Liver (tissue), 10 donors: ENCODE measurements at places on chromosomes 5 and 9. TPM values are rescaled to one million over a fixed set of nuclear protein-coding genes. Genes with fewer than 3 reads are reported as not detected.

Gene C5orf58
- not detected for total RNA-seq

Gene OR1Q1
- total RNA-seq: not detected

Gene PCDHGA10
- total RNA-seq: 2.0 TPM

Gene PCDHAC2
- total RNA-seq: 1.8 TPM

Gene PCDHB14
- 0.47 TPM for total RNA-seq

Gene ADGRV1
- total RNA-seq: 11.0 TPM

GRCh38 chr5:69035665-69036064, 58.1 kb upstream of the SLC30A5 start:
- H3K27ac ChIP-seq: no peak overlapping the region
- no peak overlapping the region for H3K4me3 ChIP-seq
- no peak for DNase-seq
- no peaks in the 10 kb centered on the region for H3K27me3 ChIP-seq

GRCh38 chr5:153565822-153566221, 75.4 kb downstream of the GRIA1 start:
- no peak overlapping the region for H3K27ac ChIP-seq
- no peak for DNase-seq
- no peaks in the 10 kb centered on the region for H3K36me3 ChIP-seq
- no peak overlapping the region for H3K4me3 ChIP-seq

- no peak overlapping the region for H3K27ac ChIP-seq
- H3K27me3 ChIP-seq: no peaks in the 10 kb centered on the region
- no peaks in the 10 kb centered on the region for H3K4me1 ChIP-seq
- H3K4me3 ChIP-seq: no peak overlapping the region
Observed at GRCh38 chr5:90356622-90357021, 52.9 kb downstream of the CETN3 start.

DNA sequence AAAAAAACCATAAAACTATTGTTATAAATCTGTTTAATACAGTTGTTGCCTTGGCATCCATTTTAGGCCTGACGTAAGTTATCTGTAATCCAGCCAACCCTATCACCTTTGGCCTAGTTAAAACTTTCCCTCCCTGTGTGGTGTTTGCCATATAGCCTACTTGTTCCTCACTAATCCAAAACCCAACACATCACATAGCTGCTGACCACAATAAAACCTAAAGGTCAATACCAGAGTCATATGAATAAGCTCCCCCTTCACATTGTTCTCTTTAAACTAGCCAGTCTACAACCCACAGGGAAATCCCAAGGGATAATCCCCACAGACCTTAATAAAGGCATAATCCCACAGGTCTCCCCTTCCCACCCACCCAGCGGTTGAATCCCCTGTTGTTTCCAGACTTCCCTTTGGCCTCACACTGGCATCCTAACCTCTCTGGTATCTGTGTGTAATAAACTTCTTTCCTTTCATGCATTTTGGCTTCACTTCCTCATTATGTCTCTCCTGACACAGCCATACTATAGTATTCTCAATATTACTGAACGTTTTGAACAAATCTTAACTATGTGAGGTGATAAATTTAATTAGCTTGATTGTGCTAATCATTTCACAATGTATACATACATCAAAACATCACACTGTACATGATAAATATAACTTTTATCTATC, 50.8 kb downstream of the DTWD2 start:
- H3K36me3 ChIP-seq: peaks cover 4% of the 10 kb centered on the region
- H3K4me3 ChIP-seq: no peak overlapping the region
- H3K4me1 ChIP-seq: no peaks in the 10 kb centered on the region
- no peaks in the 10 kb centered on the region for H3K27me3 ChIP-seq
- no peak overlapping the region for H3K27ac ChIP-seq

DNA sequence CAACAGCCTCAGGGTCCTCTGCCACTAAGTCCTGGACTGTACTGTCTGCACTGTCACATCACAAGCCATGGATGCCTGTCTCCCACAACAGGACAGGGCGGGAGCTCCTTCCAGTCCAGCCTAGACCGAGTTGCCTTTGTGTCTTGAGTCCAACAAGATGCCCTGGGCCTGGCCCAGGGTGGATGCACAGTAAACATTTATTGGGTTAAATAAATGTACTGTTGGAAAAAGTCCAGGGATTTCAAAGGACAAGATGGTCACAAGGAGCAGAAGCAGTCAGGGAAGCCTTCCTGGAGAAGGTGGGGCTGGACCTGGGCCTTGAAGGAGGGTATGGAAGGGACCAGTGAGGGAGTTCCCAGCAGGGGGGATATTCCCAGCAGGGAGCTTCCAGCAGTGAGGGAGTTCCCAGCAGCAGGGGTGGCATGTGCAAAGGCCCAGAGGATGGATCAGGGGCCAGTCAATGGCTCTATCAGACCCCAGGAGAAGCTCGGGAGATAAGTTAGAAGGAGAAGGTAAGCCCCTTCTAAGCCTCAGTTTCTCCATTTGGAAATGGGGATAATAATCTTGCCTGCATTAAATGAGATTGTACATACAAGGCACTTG, 72.7 kb upstream of the NEURL1B start:
- H3K4me3 ChIP-seq: no peak overlapping the region
- DNase-seq: no peak
- peaks cover 7% of the 10 kb centered on the region for H3K4me1 ChIP-seq
- H3K36me3 ChIP-seq: no peaks in the 10 kb centered on the region
- H3K27me3 ChIP-seq: no peaks in the 10 kb centered on the region

GRCh38 chr9:137534256-137535119, 15.7 kb downstream of the PNPLA7 start:
- H3K4me1 ChIP-seq: peaks cover 13% of the 10 kb centered on the region
- no peaks in the 10 kb centered on the region for H3K36me3 ChIP-seq
- H3K27ac ChIP-seq: peak overlapping the region; percentile 42
- no peak overlapping the region for H3K4me3 ChIP-seq
- no peak for DNase-seq
- no peaks in the 10 kb centered on the region for H3K27me3 ChIP-seq

DNA sequence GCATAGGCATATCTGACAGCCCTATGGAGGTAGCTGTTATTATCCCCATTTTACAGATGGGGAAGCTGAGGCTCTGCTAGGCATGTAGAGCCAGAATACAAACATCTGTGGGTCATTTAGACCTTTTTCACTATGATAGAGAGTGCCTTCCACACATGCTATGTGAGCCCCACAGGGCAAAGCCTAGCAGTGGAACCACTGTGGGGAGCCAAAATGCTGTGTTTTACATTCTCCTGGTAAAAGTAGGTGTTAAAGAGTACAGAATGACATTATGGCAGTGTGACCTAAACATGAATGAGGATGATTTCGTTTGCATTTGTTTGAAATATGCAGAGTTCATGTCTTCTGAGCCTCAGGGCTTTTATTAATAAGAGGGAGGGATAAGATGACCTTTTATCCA, 265.2 kb downstream of the MAST4 start:
- H3K27me3 ChIP-seq: no peaks in the 10 kb centered on the region
- H3K27ac ChIP-seq: no peak overlapping the region
- DNase-seq: no peak
- H3K36me3 ChIP-seq: no peaks in the 10 kb centered on the region

- no peaks in the 10 kb centered on the region for H3K4me1 ChIP-seq
- no peak overlapping the region for H3K27ac ChIP-seq
- no peaks in the 10 kb centered on the region for H3K36me3 ChIP-seq
- H3K4me3 ChIP-seq: no peak overlapping the region
Observed at GRCh38 chr5:35436400-35437057, 181.1 kb upstream of the SPEF2 start.

DNA sequence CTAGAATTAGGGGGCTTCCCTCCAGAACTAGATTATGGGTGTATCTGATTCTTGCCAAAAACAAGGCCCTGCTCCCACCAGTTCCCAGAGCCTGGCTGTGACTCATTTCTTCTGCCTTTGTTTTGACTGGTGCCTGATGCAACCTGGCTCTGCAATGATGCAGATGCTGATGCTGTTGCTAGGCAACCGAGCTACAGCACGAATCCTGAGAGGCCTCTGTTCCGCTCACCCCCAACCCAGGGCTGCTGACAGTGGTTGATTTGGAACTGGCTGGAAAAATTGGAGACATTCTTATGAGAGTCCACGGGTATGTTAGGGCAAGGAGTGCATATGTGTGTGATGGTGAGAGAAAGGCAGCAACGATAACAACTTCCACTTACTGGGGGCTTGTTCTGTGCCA, 100.3 kb downstream of the NSG2 start:
- DNase-seq: no peak
- no peak overlapping the region for H3K4me3 ChIP-seq
- H3K4me1 ChIP-seq: no peaks in the 10 kb centered on the region
- no peaks in the 10 kb centered on the region for H3K27me3 ChIP-seq
- no peak overlapping the region for H3K27ac ChIP-seq

- no peak overlapping the region for H3K27ac ChIP-seq
- H3K4me1 ChIP-seq: peaks cover 21% of the 10 kb centered on the region
- H3K36me3 ChIP-seq: peaks cover 13% of the 10 kb centered on the region
- no peak overlapping the region for H3K4me3 ChIP-seq
- no peak for DNase-seq
Observed at GRCh38 chr9:137582286-137582860, 3.6 kb upstream of the DPH7 start.

GRCh38 chr5:42494414-42494813, 71.2 kb downstream of the GHR start:
- no peak overlapping the region for H3K4me3 ChIP-seq
- no peaks in the 10 kb centered on the region for H3K27me3 ChIP-seq
- no peaks in the 10 kb centered on the region for H3K36me3 ChIP-seq
- no peak for DNase-seq
- H3K27ac ChIP-seq: no peak overlapping the region

GRCh38 chr5:59097712-59098111, 514.8 kb downstream of the RAB3C start:
- no peaks in the 10 kb centered on the region for H3K36me3 ChIP-seq
- DNase-seq: no peak
- no peak overlapping the region for H3K4me3 ChIP-seq
- H3K27ac ChIP-seq: no peak overlapping the region

DNA sequence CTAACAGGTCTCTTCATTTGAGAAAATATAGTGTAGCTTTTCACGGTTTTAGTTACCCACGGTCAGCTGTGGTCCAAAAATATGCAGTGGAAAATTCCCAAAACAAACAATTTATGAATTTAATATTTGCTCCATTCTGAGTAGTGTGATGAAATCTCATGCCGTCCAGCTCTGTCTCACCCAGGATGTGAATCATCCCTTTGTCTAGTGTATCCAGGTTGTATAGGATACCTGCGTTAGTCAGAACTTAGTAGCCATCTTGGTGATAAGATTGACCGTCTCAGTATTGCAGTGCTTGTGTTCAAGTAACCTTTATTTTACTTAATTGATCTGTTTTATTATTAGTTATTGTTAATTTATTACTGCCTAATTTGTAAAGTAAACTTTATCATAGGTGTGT, 41.1 kb downstream of the NDUFS4 start:
- no peak overlapping the region for H3K4me3 ChIP-seq
- H3K36me3 ChIP-seq: peaks cover 5% of the 10 kb centered on the region
- H3K27ac ChIP-seq: no peak overlapping the region

DNA sequence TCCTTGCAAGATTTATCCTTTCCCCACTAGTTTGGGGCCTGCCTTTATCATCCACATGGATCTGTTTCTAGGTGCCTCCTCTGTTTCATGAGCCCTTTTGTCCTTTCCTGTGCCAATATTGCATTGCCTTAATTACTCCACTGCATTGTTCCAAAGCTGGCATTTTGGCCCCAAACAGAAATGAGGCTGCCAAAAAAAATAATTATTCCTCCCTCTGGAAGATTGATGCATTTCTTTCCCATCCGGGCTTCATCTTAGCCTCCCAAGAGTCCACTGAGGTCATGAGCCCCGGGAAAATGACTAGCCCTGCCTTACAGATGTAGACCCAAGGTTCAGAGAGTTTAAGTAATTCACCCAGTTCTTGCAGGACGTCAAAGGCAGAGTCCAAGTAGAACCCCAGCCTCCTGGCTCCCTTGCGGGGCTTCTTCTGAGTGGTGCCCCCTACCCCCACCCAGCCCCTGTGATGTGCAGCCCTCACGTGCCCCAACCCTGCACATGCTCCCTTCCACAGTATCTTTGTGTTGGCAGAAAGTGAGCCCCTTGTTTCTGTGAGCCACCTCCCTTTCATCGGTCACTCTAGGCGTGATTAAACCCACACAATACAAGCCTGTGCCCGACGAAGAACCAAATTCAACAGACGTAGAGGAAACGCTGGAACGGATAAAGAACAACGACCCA, 62.1 kb downstream of the TMOD1 start:
- H3K4me3 ChIP-seq: no peak overlapping the region
- H3K36me3 ChIP-seq: no peaks in the 10 kb centered on the region
- H3K27me3 ChIP-seq: no peaks in the 10 kb centered on the region
- no peak overlapping the region for H3K27ac ChIP-seq

DNA sequence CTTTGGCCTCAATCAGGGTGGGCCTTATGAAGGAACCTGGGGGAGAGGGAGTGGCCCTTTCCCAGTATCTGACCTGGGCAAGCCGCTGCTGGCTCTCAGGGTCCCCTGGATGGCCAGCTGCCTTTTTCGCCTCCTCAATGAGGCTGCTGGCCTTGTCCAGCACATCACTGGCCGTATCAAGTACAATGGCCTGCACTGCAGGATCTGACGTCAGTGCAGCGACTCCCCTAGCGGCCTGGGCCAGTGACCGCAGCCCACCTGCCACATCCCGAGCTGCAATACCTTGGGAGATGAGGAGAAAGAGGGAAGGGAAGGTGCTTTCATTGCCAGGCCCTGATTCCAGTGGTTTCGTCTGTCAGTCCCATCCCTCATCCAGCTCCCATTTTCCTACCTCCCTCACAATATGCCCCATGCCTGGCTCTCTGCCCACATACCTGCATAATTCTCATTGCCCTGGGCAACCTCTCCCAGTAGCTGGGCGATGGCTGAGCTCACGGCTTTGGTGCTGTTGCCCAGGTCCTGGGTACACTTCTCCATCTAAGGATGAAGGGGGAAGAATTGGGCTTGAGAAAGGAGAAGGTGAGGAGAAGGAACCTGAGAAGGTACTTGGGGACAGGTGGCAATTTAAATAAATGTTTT, 19.1 kb downstream of the TLN1 start:
- H3K4me1 ChIP-seq: no peaks in the 10 kb centered on the region
- peaks cover 83% of the 10 kb centered on the region for H3K36me3 ChIP-seq
- H3K27ac ChIP-seq: no peak overlapping the region
- no peak for DNase-seq

DNA sequence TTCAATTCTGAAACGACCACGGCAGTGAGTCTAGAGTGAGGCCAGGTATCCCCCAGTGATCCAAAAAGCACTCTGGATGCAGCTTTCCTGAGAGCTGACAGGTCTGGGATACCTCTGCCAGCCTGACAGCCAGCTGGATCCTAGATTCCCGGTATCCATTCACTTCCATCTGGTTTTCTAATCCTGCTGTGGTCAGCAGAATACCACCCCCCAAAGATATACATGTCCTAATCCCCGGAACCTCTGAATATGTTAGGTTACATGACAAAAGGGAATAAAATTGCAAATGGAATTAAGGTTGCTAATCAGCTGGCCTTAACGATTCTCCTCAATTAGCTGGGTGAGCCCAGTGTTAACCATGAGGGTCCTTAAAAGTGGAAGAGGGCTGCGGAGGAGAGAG, 1.4 kb upstream of the ZNF79 start:
- peaks cover 5% of the 10 kb centered on the region for H3K4me1 ChIP-seq
- DNase-seq: no peak
- no peak overlapping the region for H3K27ac ChIP-seq
- peak overlapping the region; percentile 95 for H3K4me3 ChIP-seq

- H3K27ac ChIP-seq: no peak overlapping the region
- H3K4me1 ChIP-seq: no peaks in the 10 kb centered on the region
- H3K36me3 ChIP-seq: no peaks in the 10 kb centered on the region
- H3K4me3 ChIP-seq: no peak overlapping the region
- DNase-seq: no peak
Observed at GRCh38 chr5:126837906-126838539, 61.1 kb downstream of the LMNB1 start.
